Fibroblast of lung (primary cell): ENCODE measurements at places on chromosomes 7 and 10. TPM values are rescaled to one million over a fixed set of nuclear protein-coding genes. Genes with fewer than 3 reads are reported as not detected.

Gene TRIM73
- total RNA-seq: 0.51 and 1.3 TPM in 2 replicates

Gene PTN
- total RNA-seq: 13.9 and 30.2 TPM in 2 replicates

Gene CC2D2B
- 0.26 and 0.33 TPM in 2 replicates for total RNA-seq

Gene PSD
- 5.3 and 6.9 TPM in 2 replicates for total RNA-seq

Gene VIPR2
- under 0.01 TPM in 1 of 2 replicates, not detected in the other for total RNA-seq

Gene CCL26
- 1.2 and 1.3 TPM in 2 replicates for total RNA-seq

Gene CLRN3
- not detected in 2 replicates for total RNA-seq

Gene PCLO
- total RNA-seq: 0.17 TPM in 1 of 2 replicates, not detected in the other

Gene SPDYE2B
- total RNA-seq: not detected in 2 replicates

Gene FAM25G
- not detected in 2 replicates for total RNA-seq

Gene GPR146
- 3.1 and 3.3 TPM in 2 replicates for total RNA-seq

Gene GRID1
- 0.33 and 0.51 TPM in 2 replicates for total RNA-seq

Gene ZNF804B
- not detected in 2 replicates for total RNA-seq

Gene DEPP1
- total RNA-seq: 97.3 and 120 TPM in 2 replicates

Gene CNNM1
- total RNA-seq: 0.51 and 0.66 TPM in 2 replicates

Gene VPS50
- 43.7 and 46.4 TPM in 2 replicates for total RNA-seq
